Smooth muscle cell of the brain vasculature (primary cell): ENCODE measurements at places on chromosomes 16 and 17.

- no peak for DNase-seq
Measured at GRCh38 chr17:51734976-51735375, 423.5 kb downstream of the CA10 start.

- peak; percentile 45 for DNase-seq
Measured at GRCh38 chr17:1999557-2000251, 25.4 kb downstream of the RTN4RL1 start.

DNA sequence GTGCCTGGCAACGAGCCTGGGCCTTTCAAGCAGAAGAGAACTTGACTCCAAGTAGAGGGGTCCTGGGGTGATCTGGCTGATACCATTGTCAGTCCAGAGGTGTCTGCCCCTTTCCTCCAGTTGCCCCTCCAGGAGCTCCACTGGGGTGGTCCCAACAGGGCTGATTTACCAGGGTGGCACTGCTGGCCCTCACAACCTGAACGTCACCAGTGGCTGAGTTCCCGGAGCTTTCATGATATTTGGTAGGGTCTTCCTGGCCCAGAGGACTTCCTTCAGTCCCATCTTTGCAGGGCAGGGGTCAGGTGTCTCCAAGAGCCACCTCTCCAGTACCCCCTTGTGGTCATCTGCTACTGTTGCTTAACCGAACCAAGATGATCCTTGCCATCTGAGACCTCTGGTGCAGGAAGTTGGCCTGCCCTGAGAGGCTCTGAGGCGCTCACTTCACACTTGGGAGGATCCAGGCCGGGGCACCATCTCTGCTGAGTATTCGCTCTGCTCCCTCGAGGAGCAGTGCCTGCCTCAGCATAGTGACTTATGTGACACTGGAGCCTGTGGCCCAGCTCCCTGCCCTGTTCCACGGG lies 3.5 kb downstream of the LIMD2 start:
- no peak for DNase-seq

GRCh38 chr17:34435182-34435928 lies 72.3 kb upstream of the CCL1 start:
- no peak for DNase-seq

DNA sequence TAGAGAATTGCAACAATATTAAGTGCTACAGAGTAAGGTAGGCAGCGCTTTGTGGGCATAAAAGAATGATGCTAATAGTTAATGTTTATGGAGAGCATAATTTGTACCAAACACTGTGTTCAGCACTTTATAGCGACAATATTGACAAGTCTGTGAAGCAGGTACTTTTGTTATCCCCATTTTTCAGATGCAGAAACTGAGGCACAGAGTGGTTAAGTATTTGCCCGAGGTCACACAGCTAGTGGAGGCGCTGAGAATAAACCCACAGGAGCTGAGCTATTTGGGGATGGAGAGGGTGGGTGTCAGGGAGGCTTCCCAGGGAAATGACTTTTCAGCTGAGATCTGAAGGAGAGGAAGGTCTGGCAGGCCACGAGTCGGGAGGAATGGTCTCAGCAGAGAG lies 39.4 kb downstream of the TMEM186 start:
- DNase-seq = no peak

- DNase-seq = no peak
Measured at GRCh38 chr17:7740481-7741001, 23.0 kb downstream of the DNAH2 start.

DNA sequence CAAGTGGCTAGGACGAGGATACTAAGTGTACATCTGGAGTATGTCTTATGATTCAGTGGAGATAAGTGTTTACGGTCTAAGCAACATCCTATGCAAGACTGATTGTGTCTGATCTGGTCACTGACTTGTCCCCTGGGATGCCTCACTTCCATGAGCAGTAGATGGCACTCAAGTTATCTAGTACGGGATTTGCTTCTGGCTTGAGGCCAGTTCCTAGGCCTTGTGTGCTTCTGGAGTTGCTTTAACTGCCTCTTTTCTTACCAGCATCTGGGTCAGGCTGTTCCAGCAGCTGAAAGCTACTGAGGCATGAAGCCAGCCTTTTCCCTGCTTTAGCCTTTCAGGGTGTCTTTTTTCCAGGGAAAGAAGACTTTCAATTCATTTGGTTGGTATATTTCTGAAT lies 23.0 kb downstream of the SUPT6H start:
- DNase-seq = no peak
